ENCODE measurements at places on chromosomes 1 and 21.

DNA sequence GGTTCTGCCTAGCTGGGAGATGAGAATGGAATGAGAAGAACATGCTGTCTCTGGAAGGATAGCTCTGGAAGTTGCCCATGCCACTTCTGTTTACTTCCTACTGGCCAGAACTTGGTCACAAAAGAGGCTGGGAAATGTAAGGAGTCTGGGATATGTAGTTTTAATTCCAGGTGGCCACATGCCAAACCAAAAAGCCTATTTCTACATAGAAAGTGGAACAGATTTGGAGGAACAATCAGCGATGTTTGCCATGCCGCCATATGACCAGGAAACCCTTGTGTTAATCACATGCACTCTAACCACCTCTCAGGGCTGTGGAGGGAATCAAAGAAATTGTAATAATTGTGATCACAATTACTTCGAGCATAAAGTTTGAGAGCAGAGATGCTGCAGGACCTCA lies 10.0 kb upstream of the OLIG2 start:
- no peak for DNase-seq

DNA sequence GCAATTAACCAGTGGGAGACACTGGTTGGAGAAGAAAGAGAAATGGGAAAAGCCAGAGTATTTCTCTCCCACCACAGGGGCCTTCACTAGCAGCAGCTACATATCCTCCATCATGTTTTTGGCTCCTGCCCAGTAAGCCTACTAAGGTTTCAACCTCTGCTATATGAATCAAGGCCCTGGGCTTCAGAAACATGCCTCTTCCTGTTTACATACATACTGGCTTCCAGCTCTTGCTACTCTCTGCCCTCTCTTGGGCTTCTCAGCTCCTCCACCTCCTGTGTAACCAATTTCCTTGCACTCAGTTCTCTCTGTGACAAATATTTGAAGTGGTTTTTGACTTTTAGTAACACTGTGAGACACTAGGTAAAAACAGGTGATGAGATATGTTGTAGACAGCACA lies 80.8 kb downstream of the LRRC7 start:
- no peak for DNase-seq

GRCh38 chr1:116725798-116726197 lies 28.4 kb upstream of the CD2 start:
- DNase-seq: no peak

- no peak for DNase-seq
Measured at GRCh38 chr1:230309646-230310177, 116.4 kb downstream of the PGBD5 start.

DNA sequence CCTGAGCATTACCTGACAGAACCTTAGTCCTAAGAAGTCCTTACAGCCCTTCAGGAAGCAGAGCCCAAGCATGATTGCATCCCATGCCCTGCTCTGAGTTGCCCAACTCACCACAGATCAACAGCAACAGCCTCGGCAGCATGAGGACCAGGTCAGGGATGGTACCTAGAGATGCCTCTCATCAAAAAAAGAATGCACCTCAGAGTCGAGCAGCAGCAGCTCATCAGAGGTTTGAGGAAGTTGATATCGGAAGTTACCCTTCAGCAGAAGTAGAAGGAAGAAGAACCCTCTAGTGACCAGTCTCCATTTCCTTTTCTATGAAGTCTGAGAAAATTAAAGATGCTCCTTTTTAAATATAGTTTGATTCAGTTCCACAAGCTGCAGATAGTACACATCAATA lies at the start of gene FCRL1:
Gene FCRL1, minus strand, starts transcription at position 225 of the 400 bp plus-strand sequence. Its CDS starts 83 bp downstream, at position 142.
- no peak for DNase-seq

- DNase-seq: no peak
Measured at GRCh38 chr1:209094384-209094783, 489.1 kb upstream of the CAMK1G start.

- DNase-seq: no peak
Measured at GRCh38 chr1:160846281-160846680, 16.4 kb downstream of the CD244 start.

DNA sequence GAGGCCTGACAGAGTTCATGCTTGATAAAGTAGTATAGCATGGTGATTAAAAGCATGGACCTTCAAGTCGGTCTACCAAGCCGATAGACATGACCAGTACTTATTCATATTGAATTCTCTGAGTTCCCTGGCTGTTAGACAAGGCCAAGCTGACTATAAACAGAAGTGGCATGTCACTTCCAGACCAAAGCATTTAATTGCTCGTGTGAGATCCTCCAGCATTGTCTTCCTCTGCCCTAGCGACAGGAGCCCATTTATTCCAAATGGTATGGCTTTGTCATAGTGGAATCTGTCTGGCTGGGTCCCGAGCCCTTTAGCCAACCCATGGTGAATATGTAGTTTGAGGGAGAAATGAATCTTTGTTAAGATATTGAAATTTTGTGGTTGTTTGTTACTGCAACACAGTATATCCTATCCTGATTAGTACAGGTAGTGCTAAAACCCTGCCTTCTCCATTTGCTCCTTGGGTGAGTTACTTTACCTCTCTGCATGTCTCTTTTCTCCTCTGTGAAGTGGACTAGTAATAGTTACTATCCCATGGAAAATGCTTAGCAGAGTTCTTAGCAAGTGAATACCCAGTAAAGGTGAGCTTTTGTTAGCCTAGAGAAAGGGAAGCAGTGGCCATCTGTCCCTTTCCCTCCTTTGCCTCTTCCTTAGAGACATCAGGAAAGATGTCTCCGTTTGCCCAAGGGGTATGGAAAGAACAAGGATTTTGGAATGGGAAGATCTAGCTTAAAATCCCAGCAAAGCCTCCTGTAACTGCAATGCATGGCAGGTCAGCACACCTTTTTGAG lies 77.6 kb upstream of the CD1D start:
- no peak for DNase-seq

DNA sequence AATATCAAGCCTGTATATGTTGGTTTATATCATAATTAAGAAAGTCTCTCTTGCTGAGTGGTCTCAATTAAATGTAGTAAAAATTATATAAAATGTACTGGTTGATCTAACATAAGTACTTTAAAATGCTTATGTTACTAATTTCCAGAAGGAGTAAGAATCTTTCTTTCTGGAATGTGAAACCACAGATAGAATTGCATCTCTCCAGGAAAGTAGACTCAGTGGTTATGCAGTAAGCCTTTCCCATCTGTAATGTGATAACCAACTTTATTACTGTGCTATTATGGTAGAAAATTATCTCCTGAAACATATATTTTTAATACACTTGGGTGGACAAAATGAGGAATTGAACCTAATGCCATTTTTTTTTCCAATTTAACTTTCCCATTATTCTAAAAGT lies 8.9 kb upstream of the RALGPS2 start:
- no peak for DNase-seq

GRCh38 chr1:201149400-201149799 lies 4.9 kb downstream of the TMEM9 start:
- no peak for DNase-seq

GRCh38 chr1:108190001-108190634 lies 10.0 kb downstream of the SLC25A24 start:
- no peak for DNase-seq

DNA sequence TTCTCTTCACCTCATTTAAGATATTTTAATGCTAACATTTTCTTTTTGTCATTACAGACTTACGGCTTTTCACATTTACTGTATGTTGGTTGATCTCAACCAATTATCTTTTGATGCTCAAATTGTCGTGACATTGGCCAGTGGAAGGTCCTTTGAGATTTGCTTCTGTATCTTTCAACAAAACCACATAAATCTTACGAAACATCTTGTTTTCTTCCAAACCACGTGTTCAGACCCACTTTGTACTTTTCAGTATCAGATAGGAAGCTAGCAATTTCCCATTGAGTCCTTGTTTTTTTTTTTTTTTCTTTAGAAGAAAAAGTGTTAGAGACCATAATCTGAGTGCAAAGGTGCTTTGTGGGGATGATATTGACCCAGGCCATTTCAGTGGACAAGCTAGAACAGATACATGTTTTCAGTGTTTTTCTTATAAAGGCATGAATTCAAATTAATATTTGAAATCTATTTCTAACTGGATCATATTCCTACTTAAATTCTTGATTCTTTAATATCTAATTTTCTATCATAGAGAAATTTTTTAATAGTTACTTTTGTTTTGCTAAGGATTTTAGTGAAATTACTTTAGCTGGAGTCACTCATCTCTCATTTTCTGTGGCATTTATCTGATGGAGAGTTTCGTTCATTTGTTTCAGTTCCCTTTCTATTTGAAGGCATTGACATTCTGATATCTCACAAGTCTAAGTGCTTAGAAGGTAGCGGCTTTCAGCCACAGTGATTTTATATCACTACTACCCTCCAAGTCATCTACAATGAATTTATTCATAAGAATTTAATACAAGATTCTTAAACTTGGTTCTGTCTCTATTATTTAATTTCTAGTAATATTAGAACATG lies 26.7 kb downstream of the ATG4C start:
- no peak for DNase-seq

- no peak for DNase-seq
Measured at GRCh38 chr1:205588636-205589035, 43.2 kb downstream of the ELK4 start.

DNA sequence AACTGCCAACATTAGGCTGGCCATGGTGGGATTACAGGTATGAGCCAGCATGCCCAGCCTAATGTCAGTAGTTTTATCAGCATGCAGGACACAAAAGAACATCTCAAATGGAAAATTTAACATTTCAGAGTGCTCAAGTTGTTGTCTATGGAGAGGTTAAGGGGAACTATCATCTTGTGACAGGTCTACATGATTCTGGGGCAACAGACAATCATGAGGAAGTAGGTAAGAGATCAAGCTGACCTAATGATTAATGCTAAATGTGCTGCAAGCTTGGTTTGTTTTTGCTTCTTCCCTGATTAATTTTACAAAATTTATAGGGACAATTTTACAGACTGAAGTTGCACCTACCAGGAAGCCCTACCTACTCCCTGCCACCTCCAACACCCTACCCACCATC lies 36.6 kb downstream of the FMO4 start:
- no peak for DNase-seq
